Activated T-helper 1 cell treated with anti-CD3 and anti-CD28 coated beads, Interleukin-2, amount 50 U/mL, for 16 hours (primary cell): ENCODE measurements at places on chromosomes 6 and 20.

GRCh38 chr6:114648847-114649246, 306.0 kb upstream of the HS3ST5 start:
- no peak for DNase-seq

- DNase-seq, result no peak
Measured at GRCh38 chr6:137761072-137761471, 106.0 kb upstream of the TNFAIP3 start.

DNA sequence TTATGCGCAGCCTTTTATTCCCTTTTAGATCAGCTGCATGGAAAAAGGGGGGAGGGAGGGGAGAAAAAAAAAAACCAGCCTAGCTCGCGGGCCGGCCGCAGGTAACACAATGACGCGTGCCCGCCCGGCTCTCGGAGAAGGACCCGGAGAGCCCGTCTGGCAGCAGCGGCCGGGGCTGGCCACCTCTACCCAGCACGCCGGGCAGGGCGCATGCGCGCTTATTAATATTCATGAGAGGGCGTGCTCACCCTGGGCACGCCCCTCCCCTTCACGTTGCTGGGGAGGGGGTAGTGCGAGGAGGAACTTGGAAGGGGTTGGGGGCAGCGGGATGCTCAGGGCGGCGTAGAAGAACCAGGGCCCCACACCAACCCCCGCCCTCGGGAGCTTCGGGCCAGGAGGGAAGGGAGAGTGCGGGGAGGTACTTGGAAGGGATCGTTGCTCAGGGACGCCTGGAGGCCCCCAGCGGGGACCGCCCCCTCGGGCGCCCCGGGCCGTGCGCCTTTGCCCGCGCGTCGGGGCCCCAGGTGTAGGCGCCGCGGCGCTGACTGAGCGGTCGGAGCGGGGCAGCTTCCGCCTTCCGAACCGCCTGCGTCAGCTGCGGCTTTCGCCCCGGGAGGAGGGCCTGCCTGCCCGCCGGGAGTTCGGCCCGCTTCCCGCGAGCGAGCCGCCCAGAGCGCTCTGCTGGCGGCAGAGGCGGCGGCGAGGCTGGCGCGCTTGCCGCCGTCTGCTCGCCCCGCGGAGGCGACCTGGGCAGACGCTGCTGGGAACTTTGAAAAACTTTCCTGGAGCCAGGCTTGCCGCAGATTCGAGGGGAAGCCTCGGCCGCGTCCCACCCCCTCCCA, at the start of gene JAG1:
TSS of gene JAG1 (minus strand) at position 158 of the 842 bp plus-strand sequence. CDS start 469 bp downstream, outside the sequence.
- DNase-seq, result no peak

DNA sequence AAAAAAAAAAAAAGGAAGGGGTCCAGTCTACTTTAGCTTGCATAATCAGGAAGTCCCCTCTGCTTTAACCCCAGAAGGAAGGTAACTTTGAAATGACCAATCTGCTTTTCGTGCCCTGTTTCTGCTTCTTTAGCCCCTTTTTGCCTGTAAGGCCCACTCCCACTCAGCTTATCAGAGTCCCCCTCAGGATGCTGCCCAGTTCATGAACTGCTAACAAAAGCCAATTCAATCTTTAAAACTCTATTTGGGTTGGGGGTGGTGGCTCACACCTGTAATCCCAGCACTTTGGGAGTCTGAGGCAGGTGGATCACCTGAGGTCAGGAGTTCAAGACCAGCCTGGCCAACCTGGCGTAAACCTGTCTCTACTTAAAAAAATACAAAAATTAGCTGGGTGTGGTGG, 12.3 kb downstream of the GHRH start:
- no peak for DNase-seq

DNA sequence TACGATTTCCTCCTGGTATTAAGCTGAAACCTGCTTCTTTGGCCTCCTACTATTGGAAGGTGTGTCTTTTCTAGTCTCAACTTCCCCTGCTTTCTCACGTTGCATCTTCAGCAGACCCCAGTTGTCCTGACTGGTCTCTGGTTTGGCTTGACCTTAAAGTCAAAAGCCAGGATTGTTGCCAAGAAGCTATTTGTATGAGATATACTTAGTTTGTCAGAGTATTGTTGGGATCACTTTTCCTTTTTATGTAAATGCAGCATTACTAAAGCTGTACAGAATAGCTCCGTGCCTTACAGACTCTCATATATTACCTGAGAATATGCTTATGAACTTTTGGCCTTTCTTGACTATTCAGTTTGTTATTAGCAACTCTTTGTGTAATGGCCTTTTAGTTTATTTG, 61.1 kb downstream of the TSPYL4 start:
- DNase-seq, result no peak

DNA sequence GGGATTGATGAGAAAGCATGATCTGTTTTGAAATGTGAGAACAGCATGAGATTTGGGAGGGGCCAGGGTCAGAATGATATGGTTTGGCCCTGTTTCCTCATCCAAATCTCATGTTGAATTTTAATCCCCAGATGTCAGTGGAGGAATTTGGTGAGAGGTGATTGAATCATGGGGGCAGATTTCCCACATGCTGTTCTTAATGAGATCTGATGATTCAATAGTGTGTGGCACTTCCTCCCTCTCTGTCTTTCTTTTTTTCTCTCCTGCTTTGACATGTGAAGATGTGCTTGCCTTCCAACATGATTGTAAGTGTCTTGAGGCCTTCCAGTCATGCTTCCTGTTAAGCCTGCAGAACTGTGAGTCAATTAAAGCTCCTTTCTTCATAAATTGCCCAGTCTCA, 1060.3 kb upstream of the CITED2 start:
- no peak for DNase-seq

DNA sequence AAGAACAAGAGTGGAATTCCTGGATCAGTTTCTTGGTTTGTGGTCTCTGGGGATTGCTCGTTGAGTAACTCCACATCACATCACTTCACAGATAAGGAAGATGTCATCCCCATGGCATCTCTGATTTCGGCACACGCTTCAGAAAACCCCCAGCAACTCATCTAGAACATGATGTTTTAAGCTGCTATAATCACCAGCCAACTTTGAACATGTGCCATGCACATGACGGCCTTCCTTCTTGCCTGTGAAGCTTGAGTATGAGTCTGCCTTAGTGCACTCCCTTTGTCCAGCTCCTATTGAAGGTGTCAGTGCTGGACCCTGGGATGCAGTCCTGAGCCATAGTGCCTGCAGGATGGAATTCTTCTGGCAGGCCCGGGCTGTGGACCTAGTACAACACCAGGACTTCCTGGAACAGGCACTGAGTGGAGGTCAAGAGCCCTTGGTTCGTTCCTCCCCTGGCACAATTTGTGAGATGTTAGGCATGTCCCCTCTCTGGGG, 231.5 kb upstream of the SUPT3H start:
- no peak for DNase-seq

DNA sequence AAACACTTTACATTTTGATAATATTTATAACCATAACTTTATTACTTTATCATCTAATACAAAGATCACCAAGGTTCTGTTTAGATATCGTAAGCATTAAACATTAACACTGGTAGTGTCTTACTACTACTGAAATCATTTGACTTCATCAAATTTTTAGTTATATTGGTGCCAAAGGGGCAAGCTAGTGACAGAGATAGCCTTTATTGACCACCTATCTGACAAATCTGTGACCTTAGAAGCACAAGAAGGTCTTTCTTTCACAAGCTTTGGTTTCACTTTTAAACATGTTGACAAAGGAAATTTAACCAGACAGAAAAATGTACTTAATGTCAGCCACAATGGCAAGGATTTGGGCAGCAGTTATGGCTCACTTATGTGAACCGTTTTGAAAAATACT, 50.7 kb upstream of the ENPP4 start:
- no peak for DNase-seq

GRCh38 chr6:156916130-156916801, 139.1 kb downstream of the ARID1B start:
- DNase-seq, result no peak
